ENCODE measurements at places on chromosomes 2 and 18.

DNA sequence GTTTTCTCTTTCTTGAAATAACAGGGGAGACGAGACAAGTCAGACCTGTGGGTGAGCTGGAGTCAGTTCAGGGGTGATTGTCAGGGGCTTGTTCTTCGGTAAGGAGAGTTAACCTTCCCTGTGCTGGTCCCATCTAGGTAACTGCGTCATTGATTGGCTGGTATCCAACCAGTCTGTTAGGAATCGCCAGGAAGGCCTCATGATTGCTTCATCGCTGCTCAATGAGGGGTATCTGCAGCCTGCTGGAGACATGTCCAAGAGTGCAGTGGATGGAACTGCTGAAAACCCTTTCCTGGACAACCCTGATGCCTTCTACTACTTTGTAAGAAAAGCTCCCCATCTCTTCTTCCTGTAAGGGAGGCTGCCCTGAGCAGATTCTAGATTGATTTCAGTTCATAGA lies 21.3 kb downstream of the PLEK start:
- DNase-seq: no peak

DNA sequence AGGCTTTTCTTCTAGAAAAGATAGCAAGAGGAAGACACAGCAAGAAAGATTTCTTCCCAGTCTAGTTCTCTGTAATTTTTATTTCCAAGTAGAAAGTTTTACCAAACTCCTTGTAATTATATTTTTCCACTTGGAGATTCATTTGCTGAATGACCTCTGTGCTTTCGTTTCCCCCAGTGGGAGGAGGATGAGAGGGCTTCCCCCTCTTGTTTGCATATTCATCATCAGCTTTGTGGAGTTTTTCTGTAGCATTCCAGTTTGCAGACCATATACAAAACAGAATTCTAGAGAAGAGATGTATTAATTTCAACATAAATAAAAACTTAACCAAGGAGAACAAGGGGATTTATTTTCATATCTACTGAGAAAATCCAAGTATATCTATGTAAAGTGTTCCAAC lies 51.3 kb downstream of the RMDN2 start:
- DNase-seq: no peak

GRCh38 chr2:143312441-143312840 lies 183.2 kb downstream of the ARHGAP15 start:
- no peak for DNase-seq

DNA sequence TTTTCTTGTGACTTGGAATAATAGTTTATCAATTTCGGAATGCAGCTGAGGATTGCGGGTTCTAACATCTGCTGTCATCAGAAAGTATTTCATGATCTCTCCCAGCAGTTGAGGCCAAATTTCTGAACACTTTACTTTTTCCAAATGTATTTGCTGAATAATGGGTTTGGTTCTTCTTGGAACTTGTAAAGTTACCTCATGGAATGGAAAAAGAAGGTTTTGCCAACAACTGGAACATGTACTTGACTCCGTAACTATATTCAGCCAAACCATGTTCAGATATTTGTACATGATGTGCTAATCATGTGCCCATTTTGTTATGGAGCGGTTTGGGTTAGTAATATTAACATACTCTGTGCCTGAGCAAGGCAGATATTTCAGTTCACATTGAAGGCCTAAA lies 119.6 kb downstream of the LCLAT1 start:
- no peak for DNase-seq

DNA sequence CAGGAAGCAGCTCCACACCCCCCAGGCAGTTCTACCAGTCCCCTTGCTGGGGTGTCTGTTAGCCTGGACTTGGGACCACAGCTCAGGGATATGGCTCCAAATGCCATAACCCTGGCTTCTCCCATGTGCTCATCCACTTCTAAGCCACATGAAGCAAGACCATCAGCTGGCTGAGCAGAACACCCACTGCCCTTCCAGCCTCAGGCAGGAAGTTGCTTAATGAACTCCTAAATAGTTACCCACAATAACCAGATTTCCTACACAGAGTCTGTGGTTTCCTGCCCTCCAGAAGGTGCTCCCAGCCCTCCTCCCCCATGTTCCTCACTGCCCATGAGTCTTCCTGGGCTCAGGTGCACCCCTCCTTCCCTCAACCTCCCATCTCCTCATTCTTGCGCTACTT lies 98.3 kb upstream of the EPC2 start:
- no peak for DNase-seq

GRCh38 chr18:45340884-45341283 lies 274.4 kb upstream of the SLC14A2 start:
- no peak for DNase-seq

DNA sequence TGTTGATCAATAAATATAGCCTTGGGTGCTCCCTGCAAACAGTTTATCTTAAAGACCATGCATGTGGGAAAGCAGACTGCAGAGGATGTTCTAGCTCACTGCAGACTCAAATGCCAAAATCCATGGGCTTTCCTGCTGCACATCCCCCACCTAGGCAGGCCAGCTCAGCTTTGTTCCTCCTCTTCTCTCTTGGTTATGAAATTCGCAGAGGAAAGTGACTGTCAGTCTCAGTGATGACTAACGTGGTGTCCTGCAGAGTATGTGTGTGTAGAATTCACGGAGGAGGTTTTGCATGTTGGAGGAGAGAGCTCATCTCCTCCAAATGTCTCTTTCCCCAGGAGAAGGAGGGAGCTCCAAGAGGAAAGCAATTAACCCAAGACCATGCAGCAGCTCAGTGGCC lies 21.4 kb upstream of the KCNS3 start:
- DNase-seq: no peak

- DNase-seq: no peak
Observed at GRCh38 chr2:77578354-77578753, 56.2 kb upstream of the LRRTM4 start.

GRCh38 chr2:84187258-84187657 lies 271.8 kb downstream of the SUCLG1 start:
- no peak for DNase-seq

All from CD4-positive, alpha-beta T cell treated with Interleukin-2 at 100 ng/mL for 4 hours (primary cell).